ENCODE measurements at places on chromosomes 5 and 9.

DNA sequence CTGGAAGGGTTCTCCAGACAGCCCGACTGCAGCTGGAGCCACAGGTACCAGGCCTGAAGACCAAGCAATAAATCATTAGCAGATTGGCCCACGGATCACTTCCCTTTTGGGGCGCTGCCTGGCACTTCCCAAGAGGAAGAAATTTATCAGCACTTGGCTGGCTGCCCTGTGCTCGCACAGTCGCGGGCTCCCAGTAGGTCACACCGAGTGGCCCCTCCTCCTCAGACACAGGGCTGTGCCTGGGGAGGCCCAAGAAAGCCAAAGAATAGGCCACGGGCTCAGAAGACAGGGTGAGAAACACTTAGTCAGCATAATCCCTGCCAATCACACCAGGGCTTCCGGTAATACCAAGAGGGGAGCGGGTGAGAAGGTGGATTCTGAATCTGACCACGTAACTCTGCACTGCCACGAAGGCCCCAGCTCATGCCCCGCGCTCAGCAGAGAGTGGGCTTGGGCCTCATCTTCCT, 115.7 kb upstream of the MSX2 start:
- DNase-seq: peak; percentile 52

- DNase-seq: no peak
These were observed 79.7 kb upstream of the ZNF366 start for GRCh38 chr5:72586788-72587530.

DNA sequence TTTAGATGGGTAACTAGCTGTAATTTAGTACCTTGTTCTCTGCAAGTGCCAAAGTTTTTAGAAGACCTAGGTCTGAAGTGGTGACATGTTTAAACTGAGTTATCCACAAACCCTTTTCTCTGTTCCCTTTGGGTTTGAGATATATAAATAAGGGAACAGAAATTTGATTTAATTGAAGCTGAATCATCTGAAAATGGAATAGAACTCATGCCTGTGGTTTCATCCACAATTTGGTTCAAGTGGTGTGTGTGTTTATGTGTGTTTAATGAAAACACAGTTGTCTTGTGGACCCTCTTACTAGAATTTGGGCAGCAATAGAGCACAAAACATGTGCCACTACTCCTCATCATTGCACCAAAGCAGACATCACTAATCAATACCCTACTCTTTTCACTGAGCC, 216.9 kb downstream of the GLIS3 start:
- DNase-seq: no peak

GRCh38 chr5:120516805-120517204, 52.7 kb downstream of the PRR16 start:
- DNase-seq: peak; percentile 69

DNA sequence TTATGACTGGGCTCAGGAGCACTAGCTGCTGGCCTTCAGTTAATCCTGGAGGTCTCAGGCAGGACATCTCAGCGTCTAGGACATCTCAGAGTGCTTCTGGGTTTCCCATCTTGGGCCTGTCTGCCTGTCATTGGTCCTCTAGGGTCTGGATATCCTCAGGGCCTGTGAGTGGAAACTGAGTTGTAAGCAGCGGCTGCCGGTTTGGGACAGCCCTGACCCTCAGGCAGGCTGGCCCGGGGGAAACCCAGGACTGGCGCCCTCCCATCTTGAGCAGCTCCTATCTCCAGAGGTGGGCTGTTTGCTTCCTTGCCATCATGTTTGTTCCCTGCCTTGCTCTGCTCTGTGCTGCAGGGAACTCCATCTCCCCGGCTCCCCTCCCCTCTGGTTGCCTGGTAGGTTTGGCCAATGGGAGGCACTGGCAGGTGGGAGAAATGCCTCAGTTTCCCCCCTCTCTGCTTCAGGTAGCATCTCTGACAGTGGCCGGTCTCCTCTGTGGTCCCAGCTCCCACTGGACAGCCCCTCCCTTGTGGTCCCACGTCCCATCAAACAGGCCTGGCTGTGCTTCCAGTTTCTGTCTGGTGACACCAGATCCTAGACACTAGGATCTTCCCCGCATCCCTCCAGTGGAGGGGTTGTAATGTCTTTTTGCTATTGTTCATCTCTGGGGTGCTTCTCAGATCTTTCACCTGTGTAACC, 57.4 kb downstream of the ARHGEF37 start:
- no peak for DNase-seq

- DNase-seq: no peak
These were observed 67.0 kb downstream of the TLE4 start for GRCh38 chr9:79638806-79639205.

DNA sequence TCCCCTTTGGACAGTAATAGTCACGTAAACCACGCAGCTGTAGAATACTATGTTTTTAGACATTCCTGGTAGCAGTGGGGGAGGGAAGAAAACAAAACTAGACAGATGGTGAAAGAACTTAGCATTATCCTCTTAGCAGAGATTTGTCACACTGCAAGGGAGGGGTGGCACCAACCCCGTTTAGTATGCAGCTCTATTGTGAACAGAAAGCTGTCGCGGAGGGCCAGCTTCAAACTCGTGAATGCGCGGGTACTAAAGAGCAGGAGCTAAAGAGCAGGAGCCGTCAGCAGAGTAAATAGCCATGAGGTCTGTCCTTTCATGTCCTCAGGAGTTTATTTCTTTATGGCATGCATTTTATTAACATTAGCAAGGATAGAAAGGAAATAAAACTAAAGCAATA, 141.9 kb upstream of the SLC12A2 start:
- DNase-seq: no peak

- peak; percentile 51 for DNase-seq
These were observed 27.8 kb downstream of the CSF1R start for GRCh38 chr5:150058480-150059126.

GRCh38 chr9:134938346-134939079, 20.8 kb upstream of the FCN1 start:
- no peak for DNase-seq

GRCh38 chr5:19018822-19019221, 969.2 kb downstream of the CDH18 start:
- DNase-seq: no peak

DNA sequence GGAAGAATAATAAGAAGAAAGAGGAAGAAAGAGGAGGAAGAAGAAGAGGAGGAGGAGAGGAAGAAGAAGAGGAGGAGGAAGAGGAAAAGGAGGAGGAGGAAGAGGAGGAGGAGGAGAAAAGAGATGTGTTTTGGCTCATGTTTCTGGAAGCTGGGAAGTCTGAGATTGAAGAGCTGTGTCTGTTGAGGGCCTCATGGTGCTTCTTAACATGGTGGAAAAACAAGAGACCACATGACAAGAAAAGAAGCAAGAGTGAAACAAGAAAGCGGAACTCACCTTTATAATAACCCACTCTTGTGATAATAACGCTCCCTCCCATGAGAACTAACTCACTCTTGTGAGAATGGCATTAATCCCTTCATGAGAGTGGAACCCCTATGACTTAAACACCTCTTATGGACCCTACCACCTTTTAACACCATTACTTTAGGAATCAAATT, 36.1 kb upstream of the RANBP6 start:
- DNase-seq: no peak

DNA sequence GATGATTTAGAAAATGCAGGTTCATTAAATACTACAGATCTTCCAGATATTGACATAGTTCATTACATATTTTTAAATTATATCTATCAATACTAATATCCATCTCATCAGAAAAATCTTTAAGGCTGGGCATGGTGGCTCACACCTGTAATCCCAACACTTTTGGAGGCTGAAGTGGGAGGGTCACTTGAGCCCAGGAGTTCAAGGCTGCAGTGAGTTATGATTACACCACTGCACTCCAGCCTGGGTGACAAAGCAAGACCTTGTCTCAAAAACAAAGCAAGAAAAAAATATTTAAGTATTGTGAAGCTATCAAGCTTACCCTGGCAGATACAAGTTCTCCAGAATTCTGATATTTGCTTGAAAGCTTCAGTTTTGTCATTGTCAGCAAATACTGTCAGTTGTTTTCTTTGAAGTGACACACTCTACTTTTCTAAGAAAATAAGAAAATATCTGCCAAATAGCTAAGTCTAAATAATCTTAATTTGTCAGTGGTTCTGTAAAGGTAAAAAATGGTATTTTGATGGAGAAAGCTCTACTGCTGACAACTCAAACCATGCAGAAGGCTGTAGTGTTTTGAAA, 14.9 kb downstream of the LYRM7 start:
- DNase-seq: no peak

- DNase-seq: no peak
These were observed 157.1 kb downstream of the HTR1A start for GRCh38 chr5:63805151-63805550.

GRCh38 chr9:107215381-107215780, 67.7 kb upstream of the RAD23B start:
- DNase-seq: no peak
